ENCODE measurements at places on chromosomes 12 and 14. TPM values are rescaled to one million over a fixed set of nuclear protein-coding genes. Genes with fewer than 3 reads are reported as not detected.

PROX2 gene
- polyA plus RNA-seq: 0.79 TPM

GLI1 gene
- 6.4 TPM for polyA plus RNA-seq

GRCh38 chr12:50322206-50322605, 38.9 kb upstream of the LIMA1 start:
- no peak for DNase-seq

DNA sequence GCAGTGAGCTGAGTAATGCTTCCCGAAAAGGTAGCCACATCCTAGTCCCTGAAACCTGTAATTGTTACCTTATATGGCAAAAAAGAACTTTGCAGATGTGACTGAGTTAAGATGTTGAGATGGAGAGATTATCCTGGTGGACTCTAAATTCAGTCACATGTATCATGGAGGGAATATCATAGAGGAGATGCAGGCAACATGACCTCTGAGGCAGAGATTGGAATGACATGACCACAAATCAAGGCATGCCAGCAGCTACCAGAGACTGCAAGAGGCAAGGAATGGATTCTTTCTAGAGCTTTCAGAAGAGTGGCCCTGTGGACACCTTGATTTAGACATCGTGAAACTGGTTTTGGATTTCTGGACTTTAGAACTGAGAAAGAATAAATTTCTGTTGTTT, 18.5 kb downstream of the SLC38A6 start:
- no peak for DNase-seq

DNA sequence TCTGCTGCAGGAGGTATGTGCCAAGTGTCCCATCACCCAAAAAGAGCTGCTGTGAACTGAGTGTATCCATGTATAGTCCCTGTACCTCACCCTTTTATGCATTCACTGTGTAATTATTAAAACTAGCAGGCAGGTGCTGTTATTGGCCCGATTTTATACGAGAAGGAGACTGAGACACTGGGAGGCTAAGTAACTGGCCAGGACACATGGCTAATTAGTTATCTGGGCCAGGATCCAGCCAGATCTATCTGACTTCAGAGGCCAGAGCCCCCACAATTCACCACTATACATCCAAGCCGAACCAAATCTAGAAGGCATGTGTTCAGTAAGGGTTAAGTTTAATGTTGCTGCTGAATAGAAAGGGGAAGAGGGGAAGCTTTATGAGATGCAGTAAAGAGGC, 73.4 kb downstream of the FRMD6 start:
- no peak for DNase-seq

DNA sequence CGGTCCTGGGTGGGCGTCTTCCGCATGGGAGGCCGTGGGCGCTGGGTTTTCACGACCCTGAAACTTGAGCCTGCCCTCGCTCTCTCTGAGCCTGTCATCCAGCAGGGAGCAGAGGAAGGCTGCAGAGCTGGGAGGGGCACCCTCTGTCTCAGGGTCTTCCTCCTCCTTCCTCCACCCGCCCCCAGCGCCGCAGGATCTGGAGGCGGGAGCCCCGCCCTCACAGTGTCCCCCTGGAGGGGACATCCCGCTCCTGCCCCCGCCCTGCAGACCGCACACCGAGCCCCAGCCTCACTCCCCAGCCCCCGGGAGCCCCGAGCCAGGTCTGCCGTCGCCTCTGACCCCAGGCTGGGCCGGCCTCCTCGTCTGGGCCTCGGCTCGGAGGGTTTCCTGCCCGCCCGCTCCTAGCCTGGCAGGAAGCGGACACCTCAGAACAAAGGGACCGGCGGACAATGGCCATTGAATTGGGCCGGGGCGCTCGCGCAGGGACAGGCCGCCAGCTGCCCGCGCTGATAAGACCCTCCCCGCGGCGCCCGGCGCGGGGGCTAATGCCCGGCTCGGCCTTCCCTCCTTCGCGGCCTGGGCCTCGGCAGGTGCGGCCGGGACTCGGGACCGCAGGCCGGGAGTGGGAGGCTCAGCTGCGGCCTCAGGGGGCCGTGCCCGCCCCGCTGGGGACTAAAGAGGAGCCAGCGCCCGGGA, 15.3 kb upstream of the NUDT14 start:
- peak; percentile 72 for DNase-seq

Measured in muscle of back (tissue), 13 donors.